Osteoblast (primary cell): ENCODE measurements at places on chromosomes 16 and 17. TPM values are rescaled to one million over a fixed set of nuclear protein-coding genes. Genes with fewer than 3 reads are reported as not detected.

DNAI2 gene
- total RNA-seq = not detected in 2 replicates

FA2H gene
- not detected in 2 replicates for total RNA-seq

NAE1 gene
- 73.5 and 84.6 TPM in 2 replicates for total RNA-seq

WNT9B gene
- 0.36 TPM in 1 of 2 replicates, not detected in the other for total RNA-seq

SLC16A5 gene
- 16.3 and 19.2 TPM in 2 replicates for total RNA-seq

KIF18B gene
- total RNA-seq = 0.72 and 1.2 TPM in 2 replicates

FNDC8 gene
- not detected in 2 replicates for total RNA-seq

CRISPLD2 gene
- total RNA-seq = 40.2 and 122 TPM in 2 replicates

SMTNL2 gene
- total RNA-seq = not detected in 2 replicates

KAT8 gene
- total RNA-seq = 31.8 and 35.1 TPM in 2 replicates

FBXW10 gene
- under 0.01 TPM in 1 of 2 replicates, not detected in the other for total RNA-seq

MYH3 gene
- total RNA-seq = 0.88 and 1.8 TPM in 2 replicates

NHLRC4 gene
- 1.2 and 2.2 TPM in 2 replicates for total RNA-seq
